ENCODE measurements at places on chromosomes 5 and 9. TPM values are rescaled to one million over a fixed set of nuclear protein-coding genes. Genes with fewer than 3 reads are reported as not detected.

DNA sequence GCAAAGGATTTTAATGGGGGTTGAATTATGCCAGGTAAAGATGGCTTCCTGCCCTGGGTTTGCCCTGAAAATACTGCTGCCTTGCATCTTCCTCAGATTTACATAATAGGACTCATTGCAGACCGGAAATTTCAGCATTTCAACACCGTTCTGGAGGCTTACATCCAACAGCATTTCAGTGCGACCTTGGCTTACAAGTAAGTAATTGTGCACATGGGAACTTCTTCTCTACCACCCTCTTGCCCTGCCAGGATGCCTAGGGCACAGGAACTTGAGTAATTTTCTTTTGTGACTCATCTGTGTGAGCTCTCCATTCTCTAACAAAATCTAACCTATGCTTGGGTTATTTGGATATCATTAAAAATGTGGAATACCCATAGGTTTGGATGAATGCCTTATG, 80.2 kb downstream of the DOCK2 start:
- no peak for DNase-seq

- peak; percentile 63 for DNase-seq
These were observed 34.2 kb downstream of the C9orf50 start for GRCh38 chr9:129586685-129587084.

GRCh38 chr9:120109242-120109641, 470.7 kb downstream of the CDK5RAP2 start:
- peak; percentile 81 for DNase-seq

DNA sequence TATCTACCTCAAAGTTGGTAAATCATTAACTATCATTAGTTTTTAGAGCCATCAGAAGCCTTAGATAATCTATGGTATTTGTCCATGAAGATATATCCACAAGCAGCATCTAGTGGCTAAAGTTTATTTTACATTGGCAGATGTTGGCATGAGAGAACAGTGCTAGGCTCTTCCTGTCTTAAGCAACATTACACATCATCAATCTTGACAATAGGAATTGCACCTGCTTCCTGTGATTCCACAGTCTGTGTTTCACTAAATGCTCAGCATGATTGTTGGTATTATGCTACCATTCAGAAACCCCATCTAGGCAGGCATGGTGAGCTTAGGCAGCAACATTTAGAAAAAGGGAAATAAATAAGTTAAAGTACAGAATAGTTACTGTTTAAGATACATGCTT, 246.6 kb downstream of the SLCO4C1 start:
- no peak for DNase-seq

- DNase-seq, result no peak
These were observed 226.6 kb downstream of the SNX18 start for GRCh38 chr5:54743997-54744788.

DNA sequence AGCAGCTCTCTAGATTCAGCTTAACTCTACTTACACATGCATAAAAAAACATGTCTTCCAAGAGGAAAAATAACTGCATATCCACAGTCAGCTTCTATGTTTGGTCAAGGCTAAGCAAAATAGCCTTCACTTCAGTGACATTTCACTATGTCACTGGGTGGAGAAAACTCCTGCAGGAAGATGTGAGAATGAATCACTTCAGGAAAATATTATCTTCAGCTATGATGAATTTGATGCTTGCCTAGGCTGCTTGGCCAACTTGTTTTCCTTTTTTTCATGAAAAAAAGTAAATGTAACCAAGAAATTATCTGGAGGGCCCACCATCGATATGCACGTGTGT, 143.0 kb upstream of the ZNF608 start:
- no peak for DNase-seq

- peak; percentile 69 for DNase-seq
These were observed 9.1 kb upstream of the DNAJC25 start for GRCh38 chr9:111621895-111622480.

DNA sequence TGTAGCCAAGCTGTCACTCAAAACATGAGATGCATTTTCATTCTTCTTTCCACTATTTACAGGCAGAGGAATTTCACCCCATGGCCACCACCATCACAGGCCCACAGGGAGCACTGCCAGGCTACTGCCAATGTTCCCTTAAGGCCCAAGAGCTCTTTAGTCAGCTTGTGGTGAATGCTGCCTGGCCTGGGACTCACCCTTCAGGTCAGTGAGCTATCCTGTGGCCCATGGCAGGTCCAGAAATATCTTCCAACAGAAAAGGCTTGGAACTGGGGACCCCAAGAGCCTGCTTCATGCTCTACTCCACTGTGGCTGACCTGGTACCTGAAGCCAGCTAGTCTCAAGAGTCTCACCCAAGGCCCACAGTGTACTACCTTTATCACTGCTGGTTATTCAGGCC, 1518.7 kb upstream of the CDH9 start:
- no peak for DNase-seq

DNA sequence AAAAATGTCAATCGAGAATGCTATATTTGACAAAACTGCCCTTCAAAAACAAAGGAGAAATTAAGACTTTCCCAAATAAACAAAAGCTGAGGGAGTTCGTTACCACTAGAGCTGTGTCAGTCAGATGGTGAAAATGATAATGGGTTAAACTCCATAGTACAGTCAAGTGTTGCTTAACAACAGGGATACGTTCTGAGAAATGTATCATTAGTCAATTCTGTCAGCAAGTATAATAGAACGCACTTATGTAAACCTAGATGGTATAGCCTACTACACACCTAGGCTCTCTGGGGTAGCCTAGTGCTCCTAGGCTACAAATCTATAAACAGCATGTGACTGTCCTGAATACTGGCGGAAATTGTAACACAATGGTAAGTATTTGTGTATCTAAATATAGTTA, 138.7 kb downstream of the DRD1 start:
- no peak for DNase-seq

DNA sequence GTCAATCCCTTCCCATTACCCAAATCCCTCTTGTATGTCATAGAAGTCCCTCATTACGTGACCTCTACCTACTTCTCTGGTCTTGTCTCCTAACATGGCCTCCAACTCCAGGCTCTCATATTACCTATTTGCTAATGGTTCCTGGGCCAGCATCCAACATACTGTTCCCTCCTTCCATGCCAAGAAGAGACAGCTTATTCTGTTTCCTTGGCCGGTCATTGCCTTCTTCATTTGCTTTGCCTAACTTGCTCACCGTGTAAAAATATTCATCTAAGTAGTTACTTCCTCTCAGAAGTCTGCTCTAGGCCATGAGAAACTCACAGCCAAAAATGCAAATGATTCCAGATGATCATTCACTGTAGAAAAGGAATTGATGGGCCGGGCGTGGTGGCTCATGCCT, 8.9 kb upstream of the IL6ST start:
- no peak for DNase-seq

DNA sequence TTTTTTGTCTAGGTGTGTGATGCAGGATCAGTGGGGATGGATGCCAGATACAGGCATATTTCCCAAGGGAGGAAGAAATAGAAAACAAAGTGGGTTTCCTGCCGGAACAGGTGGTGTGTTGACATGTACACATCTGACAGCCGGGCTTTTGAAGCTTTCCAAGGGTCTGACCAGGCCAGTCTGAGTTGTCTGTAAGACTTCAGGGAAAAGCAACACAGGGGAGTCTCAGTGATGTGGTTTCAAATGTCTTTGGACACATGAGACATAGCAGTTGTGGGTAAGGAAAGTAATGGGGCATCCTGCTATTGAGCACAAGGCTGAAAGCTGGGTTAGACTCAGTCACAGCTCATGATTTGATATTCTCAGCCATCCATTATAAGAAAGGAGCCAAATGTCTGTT, 274.9 kb downstream of the PIK3R1 start:
- no peak for DNase-seq

- DNase-seq, result no peak
These were observed 541.7 kb downstream of the EFNA5 start for GRCh38 chr5:107129051-107129450.

DNA sequence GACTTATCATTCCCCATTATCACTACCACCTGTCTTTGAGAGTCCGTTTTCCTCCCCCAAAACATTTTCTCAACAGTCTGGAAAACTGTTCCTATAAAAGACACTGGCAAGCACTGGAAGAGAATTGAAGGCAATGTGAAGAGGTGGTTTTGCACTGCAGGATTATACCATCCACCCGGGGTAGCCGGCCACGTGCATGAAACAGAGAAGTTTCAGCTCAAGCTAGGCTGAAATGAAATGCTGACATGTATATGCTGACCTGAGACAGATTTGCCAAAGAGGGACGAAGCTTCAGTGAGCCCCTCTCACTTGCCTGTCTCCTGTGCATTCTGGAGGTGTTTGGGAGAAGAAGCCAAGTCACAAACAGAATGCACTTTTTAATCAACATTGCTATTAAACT, 567.0 kb downstream of the EBF1 start:
- no peak for DNase-seq

- peak; percentile 40 for DNase-seq
These were observed 27.3 kb downstream of the SARDH start for GRCh38 chr9:133710661-133711427.

GRCh38 chr5:133990396-133990795, 14.4 kb downstream of the VDAC1 start:
- DNase-seq, result no peak

GRCh38 chr9:5442400-5443011, 4.8 kb upstream of the PLGRKT start:
- DNase-seq, result peak; percentile 16

DNA sequence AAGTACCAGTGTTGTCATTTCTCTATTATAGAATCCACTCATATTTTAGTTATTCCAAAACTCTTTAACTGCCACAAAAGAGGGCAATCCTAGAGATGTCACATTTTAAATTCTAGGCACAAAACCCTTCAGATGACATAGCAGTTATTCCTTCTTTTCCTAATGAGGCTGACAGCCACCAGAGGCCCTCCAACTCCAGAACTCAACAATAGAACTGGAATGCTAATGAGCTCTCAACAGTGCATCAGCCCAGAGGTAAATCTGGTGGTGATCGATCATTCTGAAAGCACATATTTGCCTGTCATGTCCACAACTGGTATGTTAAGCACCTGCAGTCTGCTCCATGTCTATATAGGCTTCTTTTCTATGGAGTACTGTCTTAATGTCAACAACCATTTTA, 40.2 kb upstream of the RAB3C start:
- DNase-seq, result no peak

DNA sequence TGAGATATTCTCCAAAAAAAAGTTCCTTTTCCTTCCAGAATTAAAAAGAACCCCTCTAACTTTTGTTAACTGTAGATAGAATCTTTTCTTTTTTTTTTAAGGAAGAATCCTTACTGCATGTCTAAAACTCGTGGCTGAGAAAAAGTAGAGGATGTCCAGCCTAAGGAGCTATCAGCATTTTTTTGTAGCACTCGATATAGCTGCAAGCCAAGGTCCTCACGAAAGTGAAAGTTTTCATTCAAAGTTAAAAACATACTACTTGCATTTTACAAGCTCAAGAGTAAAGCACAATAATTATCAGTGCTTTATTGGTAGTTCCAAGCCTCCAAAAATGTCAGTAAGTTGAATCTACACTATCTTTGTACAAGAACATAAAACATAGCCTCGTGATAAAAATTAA, 28.7 kb upstream of the ZSWIM6 start:
- no peak for DNase-seq

DNA sequence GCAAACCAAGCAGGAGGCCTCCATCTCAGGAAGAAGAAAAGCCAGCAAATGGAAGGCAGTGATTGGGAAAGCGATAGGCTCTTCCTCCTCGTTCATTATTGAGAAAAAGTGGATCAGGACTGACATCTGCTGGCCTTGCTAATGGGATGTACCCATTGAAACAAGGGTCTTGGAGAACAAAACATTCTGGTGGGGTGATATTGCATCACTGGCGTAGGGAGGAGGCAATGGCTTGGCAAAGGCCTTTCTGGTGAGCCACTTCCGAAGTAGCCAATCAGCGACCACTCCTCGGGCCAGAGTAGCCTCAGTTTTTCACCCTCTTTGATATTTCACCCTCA, 86.7 kb upstream of the NFIB start:
- DNase-seq, result peak; percentile 47

DNA sequence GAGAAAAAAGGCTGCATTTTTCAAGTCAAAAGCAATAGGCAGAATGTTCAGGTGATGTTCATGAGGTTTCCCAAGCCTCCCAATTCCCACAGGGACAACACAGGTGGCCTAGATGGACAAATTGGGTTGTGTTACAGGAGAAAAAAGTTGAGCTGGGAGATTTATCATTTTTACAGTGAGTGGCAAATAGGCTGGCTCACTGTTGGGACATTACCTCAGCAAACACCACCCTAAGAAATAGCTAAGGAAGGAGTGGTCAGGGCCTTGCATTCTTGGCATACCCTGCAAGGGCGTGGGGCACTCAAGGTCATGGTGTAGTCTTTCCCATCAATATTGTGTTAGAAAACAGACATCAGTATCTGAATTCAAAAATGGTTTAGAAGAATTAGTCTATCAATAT, 23.3 kb upstream of the CPLANE1 start:
- no peak for DNase-seq

DNA sequence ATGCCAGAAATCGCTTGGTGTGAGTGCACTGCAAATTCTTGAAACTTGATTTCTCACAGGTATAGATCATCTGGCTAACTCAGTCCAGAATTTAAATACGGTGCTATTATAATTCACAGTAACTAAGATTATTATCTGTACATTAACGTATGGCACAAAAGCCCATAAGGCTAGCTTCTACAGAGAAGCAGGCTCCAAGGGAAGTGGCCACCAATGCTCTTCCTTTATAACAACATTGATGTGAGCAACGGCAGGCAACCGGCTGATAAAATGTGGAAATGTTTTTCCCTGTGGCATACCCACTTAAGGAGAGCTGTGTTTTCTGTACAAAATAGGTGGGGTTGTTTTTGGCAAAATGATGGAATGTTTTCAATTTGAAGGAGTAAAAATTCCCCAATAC, 35.7 kb downstream of the SEMA4D start:
- no peak for DNase-seq

DNA sequence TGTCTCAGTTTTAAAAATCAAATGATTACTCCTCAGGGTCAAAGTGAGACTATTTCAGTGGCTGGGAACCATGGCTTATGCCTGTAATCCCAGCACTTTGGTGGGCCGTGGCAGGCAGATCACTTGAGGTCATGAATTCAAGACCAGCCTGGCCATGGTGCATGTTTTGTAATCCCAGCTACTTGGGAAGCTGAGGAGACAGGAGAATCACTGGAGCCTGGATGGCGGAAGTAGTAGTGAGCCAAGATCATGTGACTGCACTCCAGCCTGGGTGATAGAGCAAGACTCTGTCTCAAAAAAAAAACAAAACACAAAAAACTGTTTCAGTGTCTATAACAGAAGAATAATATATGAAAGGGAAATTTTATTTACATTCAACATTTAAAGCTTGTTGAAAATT, 182.9 kb downstream of the ARHGEF28 start:
- DNase-seq, result no peak

Gene PCDHB16
- 0.07 TPM for total RNA-seq

Gene SYK
- 2.7 TPM for total RNA-seq

Gene NR5A1
- 0.30 TPM for total RNA-seq

Gene APC
- 25.5 TPM for total RNA-seq

Gene PGM5
- 0.14 TPM for total RNA-seq

Gene TUT7
- total RNA-seq, result 13.1 TPM

Gene INSL4
- total RNA-seq, result not detected

Gene GFPT2
- total RNA-seq, result 125 TPM

Gene PRLR
- total RNA-seq, result 2.0 TPM

Gene SLC6A7
- total RNA-seq, result not detected
